Stimulated activated CD4-positive, alpha-beta T cell treated with anti-CD3 and anti-CD28 coated beads, Interleukin-1b, Interleukin-23, amount 100 ng/mL, for 1 hour (primary cell): ENCODE measurements at places on chromosomes 7 and 10.

- no peak for DNase-seq
These were observed 87.4 kb downstream of the ELAPOR2 start for GRCh38 chr7:86972072-86972471.

GRCh38 chr7:12861070-12861469 lies 173.6 kb downstream of the ARL4A start:
- DNase-seq: no peak

GRCh38 chr7:120550494-120551048 lies 277.6 kb downstream of the KCND2 start:
- DNase-seq: no peak

GRCh38 chr7:5797716-5798115 lies 16.3 kb upstream of the RNF216 start:
- DNase-seq: no peak

DNA sequence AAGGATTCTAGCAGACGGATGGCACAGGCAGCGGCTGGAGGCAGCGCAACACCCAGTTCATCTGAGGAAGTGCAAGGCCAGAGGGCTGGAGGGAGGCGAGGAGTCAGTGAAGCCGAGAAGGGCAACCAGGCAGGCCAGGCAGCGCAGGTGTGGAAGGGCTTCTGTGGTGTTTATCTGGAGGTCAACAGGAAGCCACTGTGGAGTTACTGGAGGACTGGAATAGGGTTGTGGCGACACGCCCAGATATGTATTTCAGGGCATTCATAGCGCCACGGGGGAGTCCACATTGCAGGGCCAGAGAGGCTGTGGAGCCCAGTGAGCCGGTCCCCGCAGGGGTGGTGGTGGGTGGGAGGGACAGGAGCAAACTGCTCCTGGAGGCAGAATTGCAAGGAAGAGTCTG lies 150.6 kb downstream of the CDH23 start:
- DNase-seq: no peak

- no peak for DNase-seq
These were observed 26.7 kb upstream of the SYPL1 start for GRCh38 chr7:106138776-106139175.

DNA sequence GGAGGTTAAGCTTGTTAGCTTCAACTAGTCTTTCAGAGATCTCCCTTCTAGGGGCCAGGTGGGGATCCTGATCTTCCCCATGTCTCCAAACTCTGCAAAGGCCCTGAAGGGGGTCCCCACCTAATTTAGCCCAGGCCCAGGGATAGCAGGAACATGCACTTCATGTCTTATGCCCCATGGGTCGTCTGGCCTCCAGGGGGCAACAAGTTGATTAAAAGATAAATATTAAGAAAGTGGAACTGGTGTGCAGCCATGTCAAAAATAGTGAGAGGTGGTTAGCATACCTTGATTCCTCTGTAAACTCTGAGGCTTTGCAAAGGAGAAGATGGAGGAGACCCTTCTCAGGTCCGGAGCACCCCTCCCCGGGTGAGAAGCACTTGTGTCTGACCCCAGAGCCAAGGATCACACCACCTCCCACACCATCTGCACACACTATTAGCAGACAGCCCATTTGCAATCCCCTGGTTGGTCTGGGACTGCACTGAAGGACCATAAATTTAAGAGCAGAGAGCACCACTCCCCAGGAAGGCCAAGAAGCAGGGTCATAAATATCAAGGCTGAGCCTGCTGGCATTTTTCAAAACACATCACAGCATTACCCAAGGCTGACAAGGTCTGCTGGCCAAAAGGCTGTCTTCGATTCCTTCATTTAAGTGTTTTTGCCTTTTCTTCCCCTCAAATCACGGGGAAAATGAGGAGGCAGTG lies 44.2 kb upstream of the LRRC18 start:
- DNase-seq: no peak

GRCh38 chr7:17456541-17456940 lies 158.1 kb downstream of the AHR start:
- no peak for DNase-seq

GRCh38 chr7:81210137-81211064 lies 291.6 kb upstream of the SEMA3C start:
- no peak for DNase-seq

DNA sequence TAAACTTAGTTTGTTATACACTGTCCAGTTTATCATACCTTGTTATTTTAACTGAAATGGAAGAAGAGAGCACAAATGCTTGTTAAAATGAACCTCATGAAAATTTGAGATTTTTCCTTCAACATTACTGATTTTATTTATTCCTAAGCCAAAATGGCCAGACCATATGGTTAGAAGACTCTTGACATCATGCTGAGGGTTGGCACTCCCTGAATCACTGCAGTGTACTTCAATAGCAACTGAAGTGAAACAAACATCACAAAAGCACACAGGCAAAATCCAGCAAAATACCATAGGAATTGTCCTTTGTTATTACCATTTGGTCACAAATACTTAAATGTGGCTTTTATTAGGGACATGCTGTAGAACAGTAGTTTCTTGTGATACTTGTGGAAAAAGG lies 347.8 kb downstream of the NXPH1 start:
- no peak for DNase-seq

DNA sequence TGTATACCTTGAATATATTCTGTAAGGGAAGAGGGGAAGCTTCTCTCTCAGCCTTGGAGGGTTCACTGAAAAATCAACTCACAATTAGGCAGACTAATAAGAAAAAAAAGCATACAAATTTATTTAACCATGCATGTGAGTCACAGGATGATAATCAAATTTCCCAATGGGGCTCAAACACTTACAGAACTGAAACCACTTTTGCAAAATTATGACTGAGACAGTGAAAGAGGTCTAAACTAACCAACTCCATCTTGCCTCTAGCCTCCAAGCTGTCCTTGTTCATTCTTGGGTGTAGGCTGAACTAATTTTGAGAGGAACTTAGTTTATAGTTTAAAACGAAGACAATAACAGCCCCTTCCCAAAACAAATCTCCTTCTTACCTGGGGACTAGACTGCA lies 618.3 kb upstream of the AUTS2 start:
- no peak for DNase-seq

DNA sequence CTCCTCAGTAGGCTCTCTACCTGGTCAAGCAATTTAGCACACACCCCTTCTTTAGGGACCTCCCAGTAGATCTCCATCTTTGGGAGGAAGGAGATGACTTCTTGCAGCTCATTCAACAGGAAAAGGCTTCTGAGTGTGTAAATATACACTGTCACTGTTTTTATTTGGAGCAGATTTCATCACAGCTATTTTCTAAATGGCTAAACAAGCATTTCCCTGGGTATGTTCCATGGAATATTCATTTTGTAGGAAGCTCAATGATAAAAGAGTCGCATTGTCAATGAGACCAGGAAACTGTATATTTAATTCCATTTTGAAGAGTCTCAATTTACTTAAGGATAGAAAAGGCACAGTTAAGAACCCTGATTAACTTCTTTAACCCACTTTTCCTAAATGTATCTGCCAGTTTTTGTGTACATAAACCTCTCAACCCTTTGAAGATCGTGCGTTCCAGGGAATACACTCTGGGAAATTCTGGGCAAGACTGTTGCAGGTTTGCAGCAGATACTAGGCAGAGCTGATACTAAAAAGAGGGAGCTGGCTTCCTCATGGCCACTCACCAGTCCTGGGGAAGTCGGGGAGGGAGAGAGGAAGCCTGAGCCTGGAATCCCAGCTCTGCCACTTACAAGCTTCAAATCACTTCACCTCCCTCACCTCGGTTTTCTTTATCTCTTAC lies 10.1 kb downstream of the LGI1 start:
- no peak for DNase-seq

DNA sequence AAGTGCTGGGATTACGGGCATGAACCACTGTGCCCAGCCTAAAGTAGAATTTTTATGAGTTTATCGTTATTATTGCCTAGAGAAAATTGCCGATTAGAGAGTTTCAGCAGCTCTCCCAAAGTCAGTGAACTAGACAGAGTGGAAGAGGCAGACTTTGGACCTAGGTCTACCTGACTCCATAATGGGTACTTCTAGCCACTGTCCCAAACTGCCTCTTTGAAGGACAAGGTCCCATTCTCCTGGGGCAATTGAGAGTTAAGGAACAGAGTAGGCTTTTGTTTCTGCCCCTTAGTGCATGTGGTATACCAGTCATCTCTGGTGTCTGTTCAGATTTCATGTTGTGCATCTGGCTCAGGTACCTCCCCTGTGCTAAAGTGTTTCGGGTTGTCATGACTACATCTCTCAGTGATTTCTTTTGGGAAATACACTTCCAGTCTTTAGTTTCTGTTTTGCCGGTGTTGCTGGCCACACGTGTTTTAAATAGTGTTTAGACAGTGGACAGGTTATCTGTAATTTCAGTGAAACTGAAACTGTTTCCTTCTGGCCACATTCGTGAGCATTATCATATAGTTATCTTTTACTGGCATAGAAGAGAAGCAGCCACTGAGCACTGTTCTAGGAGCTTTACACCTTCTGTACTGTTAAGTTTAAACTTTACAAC lies 4.7 kb downstream of the TMEM236 start:
- no peak for DNase-seq

DNA sequence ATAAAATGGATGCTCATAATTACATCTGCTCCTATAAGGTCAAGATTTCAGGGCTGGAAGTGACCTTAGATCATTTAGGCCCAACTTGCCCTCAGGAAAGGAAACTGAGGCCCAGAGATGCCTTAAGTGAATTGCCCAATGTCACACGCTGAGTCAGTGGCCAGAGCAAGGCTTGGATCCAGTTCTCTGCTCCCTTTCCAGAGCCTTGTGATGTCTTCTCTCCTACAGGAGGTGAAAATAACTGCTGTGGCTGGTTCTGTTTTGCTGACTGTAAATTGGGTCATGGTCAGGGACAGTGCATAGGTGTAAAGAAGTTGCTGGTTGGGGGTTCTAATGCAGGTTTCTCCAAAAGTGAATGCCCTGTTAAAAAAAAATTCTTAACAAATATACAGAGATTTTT lies 91.3 kb downstream of the TCF7L2 start:
- DNase-seq: no peak

DNA sequence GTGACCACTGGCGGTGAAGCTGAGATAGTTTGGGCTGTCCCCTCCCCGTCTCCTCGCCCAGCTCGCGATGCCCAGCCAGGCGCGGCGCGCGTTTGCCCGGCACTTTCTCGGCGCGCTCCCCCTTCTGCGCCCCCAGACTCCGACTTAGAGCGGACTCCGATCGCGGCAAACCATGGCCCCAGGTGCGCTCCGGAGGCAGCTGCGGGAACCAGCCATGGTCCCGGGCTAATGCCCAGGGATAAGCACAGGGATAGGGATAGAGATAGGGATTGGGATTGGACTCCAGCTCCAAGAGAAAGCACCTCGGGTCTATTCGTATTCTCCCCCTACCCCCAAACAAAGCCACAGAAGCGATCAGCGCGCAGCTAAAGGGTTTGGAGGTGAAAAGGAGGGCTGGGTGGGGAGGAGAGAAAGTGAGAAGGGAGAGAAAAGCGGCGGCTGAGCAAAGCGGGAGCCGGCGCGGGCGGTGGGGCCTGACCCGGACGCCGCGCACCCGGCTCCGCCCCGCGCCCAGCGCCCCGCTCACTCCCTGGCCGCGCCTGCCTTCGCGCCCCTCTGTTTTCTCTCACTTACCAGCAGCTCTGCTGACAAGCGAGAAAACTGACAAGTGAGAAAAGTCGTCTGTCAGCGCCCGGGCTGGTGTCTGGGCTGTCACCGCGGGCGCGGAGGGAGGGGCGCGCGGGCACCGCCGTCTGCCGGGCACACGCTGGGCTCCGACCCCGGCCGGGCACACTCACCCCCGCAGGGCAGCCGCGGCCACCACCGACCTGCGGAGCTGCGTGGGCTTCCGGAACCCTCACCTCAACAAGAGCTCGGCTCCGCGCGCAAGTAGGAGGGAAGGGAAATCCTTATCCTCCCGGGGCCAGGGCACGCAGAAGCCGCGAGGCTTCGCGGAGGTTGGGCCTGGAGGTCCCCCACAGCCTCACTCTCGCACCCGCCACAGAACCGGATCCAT lies at the start of gene PDE1C:
Gene PDE1C (minus strand): TSS at position 2 of the 955 bp plus-strand sequence.
- no peak for DNase-seq

- no peak for DNase-seq
These were observed 579.4 kb downstream of the PTPRN2 start for GRCh38 chr7:158008267-158008666.

- DNase-seq: no peak
These were observed 684.9 kb upstream of the CELF2 start for GRCh38 chr10:10332786-10333185.

GRCh38 chr10:30171601-30172000 lies 112.2 kb upstream of the JCAD start:
- no peak for DNase-seq

DNA sequence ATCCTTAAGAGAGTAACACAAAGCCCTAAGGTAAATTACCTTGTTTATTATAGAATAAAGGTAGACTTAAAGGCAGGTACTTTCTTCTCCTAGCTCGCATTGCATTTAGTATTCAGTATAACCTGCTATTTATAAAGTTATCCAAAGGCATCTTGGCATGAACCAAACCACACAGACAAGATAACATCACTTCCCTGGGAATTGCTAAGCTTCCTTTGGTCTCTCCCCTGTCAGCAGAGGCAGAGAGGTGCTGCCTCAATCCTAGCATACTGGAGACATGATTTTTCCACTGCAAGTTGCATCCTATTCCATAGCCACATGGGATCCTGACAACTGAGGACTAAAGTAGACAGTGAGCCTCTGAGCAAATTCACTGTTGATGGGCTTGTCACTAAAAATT lies 101.7 kb upstream of the IL6 start:
- no peak for DNase-seq

DNA sequence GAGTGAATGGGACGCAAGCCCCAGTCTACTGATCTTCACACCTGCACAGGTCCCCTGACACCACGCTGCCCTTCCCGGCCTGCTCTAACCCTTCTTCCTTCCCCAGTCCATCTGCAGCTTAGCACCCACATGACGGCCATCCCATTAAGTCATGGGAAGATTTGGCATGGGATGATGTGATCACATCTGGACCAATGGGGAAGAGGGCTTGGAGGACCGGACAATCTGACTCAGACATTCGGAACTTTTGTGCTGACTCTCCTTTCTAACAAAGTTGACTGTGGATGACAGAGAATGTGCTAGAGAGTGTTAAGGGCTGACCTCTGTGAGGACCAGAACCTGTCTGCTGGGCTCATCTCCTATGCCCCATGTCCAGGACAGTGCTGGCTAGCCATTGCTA lies 15.6 kb downstream of the CXCL12 start:
- DNase-seq: no peak

- DNase-seq: no peak
These were observed 7.5 kb downstream of the LAMB1 start for GRCh38 chr7:107995184-107996071.

DNA sequence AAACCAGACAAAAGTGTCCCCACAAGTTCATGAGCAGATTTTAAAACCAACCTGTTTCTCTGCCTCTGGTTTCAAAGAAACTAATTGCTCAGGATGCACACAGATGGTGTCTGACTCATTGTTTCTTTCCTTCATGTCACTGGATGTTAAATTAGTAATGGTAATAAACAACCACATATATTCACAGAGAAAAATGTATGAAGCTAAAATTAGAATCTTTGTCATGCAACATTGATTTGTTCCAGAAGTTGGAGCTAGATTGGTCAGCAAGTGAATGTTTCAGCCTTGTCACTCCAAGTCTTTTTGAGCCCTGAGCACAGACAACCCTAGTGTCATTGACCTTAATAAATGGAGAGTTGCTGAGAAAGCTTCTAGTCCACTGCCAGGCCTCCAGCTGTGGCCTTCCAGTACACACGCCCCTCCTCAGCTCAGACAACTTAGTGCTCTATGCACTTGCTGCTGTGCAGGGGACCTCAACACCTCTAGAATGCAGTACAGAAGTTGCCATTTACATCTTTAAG lies 175.9 kb downstream of the CCDC71L start:
- no peak for DNase-seq

- DNase-seq: no peak
These were observed 149.3 kb downstream of the KLF6 start for GRCh38 chr10:3635697-3636096.
